Stimulated activated CD8-positive, alpha-beta memory T cell treated with anti-CD3 and anti-CD28 coated beads, Interleukin-7, amount 100 ng/mL, for 1 hour (primary cell): ENCODE measurements at places on chromosomes 6 and 20.
A peak's percentile ranks its signal among the peaks of the same experiment; 100 is the strongest.

DNA sequence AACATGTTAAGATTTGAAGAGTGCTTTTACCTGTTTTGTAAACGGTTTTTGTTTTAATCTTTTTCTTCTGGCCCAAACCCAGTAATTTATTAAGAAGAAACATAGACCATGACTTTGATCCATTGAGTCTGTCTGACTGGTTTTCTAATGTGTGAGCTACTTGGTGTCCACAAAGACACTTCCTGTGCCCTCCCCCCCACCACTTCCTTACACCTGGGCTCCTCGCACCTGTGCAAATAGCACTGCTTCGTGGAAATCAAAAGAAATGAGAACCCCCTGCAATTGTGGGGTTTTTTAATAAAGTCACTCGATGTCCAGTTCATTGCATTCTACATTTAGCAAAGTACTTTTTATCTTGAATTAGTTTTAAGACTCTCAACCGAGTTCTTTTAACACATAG lies 65.5 kb downstream of the SMOC2 start:
- no peak for DNase-seq

DNA sequence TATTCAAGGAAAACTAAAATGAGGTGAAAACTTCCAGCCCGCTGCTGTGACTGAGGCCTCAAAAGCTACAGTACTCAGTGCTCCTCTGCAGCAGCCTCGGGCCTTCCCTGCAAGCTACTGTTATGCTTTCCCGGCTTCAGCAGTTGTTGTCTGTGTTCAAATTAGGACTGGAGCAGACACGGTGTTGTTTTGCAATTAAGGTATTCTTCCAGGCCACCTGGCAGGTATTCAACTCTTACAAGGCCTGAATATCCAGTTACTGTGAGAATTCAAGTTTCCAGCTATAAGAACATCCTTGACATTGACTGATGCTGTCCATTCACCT lies 10.7 kb downstream of the TXNDC5 start:
- DNase-seq: no peak

DNA sequence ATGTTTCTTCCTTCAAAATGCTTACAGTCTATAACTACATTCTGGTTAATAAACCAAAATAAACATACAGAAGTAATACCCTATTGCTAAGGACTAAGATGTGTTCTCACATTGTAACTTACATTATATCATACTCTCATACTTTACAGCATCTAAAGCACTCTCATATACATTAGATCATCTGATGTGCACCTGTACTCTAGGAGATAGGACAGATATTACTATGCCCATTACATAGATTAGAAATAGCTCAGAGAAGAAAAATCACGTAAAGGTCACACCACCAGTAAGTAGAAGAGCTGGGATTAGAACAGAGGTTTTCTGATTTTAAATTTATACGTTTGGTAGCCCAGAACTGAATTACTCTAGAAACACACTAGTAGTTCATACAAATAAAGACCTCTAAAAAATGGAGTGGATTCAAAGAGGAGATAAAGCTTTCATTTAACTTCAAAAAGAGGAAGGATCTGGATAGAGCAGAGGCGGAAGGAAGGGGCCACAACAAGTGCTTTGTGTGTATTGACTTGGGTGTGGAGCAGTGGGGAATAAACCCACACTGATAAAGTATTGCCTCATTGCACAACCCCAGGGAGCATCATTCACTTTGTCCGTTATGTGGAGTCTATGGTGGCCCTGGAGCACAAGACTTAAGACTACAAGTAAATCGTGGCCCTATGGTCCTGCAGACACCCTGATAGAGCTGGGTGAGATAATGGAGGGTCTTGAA lies 30.9 kb downstream of the SLC2A12 start:
- DNase-seq: no peak

GRCh38 chr6:34154668-34155447 lies 9.0 kb upstream of the GRM4 start:
- peak; percentile 43 for DNase-seq

DNA sequence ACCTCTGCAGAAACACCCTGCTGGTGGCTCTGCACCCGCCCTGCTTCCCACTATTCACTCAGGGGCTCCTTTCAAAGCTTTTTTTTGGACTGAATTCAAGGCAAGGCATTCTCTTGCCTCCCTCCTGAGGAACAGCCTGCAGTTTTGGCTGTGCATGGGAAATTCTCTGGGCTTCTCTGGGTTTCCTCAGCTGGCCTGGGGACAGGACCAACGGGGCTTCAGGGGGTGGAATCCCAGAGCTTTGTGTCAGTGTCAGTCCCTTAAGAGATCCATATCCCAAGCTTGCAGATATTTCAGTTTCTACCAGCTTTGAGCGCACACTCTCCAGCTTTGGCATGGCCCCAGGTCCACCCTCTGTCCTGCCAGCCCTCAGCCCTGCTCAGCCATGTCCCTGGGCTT lies 2.0 kb downstream of the SCRT2 start:
- no peak for DNase-seq

GRCh38 chr6:3226481-3227362 lies 731 bp downstream of the TUBB2B start:
- DNase-seq: no peak

- no peak for DNase-seq
Observed at GRCh38 chr20:32443386-32443974, 85.3 kb downstream of the ASXL1 start.

DNA sequence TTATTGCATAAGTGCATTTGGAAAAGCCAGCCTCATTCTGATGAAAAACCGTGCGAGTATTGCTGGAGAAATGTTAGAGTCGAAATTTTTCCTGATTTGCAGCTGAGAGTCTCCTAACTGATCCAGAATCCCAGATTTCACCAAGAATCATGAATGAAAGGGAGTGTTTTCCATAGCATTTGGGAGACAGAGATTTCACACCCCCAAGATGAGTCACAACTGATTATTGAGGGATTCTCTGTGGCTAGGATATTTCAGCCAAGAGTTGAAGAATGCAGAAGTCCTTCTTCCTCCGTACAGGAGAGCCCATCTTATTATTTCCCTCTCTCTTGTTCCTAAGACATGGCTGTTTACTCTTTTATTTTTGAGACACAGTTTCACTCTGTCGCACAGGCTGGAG lies 82.2 kb upstream of the SALL4 start:
- DNase-seq: no peak
